ENCODE measurements at places on chromosomes 13 and 19.

DNA sequence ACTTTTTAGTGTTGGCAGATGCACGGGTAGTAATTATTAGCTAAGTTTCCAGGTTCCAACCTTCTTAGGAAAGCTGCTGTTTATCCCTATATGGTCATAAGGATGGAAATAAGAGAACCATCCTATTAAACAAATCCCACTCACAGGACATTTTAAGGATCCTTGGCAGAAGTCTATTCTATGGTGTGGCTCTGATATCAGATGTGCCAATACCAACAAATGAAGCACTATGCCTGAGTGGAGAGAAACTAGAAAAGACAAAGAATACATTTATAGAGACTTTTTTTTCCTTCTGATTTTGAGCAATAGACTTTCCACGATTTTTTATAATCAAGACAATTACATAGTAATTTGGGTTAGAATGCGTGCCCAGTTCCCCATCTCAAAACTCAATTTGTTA lies 12.6 kb downstream of the PCDH17 start:
- no peak for DNase-seq

DNA sequence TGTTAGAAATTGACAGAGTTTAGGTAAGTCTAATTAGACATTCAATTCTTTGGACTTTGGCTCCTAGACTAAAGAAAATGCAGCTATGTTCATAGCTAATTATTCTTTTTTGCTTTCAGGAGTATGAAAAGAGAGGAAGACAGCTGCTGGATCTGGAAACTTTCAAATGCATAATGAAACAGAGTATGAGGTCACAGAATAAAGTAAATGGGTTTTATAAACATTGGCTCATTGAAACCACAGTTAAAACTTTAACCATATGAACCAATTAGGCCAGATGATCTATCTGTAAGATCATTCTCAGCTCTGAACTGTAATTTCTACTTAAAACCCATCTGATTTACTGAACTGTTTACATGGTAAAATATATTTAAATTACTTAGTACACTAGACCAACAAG lies 82.7 kb downstream of the TEX26 start:
- DNase-seq, result no peak

DNA sequence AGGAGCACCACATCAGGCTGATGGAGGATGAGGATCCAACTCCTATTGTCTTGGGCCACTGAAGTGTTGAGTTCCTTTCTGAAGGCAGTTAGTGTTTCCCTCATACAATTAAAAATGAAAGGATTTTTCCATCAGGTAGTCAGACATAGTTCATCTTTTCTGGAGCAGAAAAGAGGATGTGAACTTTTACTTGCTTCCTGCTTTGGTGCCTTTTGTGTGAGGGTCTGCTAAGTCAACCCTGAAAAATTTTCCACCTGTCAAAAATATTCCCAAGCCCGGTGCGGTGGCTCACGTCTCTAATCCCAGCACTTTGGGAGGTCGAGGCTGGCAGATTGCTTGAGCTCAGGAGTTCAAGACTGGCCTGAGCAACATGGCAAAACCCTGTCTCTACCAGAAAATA lies 43.9 kb downstream of the RGCC start:
- no peak for DNase-seq

- DNase-seq, result no peak
These were observed 56.1 kb upstream of the RNF113B start for GRCh38 chr13:98233127-98233526.

All from GF-D8 (cell line).